Fibroblast of skin of scalp (primary cell): ENCODE measurements at places on chromosomes 1 and 21.

DNA sequence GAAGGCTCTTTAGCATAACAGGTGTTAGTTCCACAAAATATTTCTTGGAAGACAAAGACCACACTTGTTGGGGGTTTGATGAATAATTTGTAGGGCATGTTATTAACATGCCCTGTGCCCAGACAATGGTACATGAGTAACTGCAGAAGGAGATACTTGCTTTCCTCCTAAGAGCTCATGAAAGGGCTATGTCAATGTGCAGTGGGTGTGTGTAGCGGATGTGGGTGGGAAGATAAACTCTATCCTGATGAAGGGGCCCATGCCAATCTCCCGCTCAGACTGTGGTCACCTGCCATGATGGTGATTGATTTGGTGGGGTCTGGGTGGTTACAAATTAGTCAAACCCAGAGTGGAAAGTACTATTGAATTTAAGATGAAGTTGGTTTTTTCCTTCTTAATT, 69.8 kb upstream of the DNAH14 start:
- no peak for DNase-seq

DNA sequence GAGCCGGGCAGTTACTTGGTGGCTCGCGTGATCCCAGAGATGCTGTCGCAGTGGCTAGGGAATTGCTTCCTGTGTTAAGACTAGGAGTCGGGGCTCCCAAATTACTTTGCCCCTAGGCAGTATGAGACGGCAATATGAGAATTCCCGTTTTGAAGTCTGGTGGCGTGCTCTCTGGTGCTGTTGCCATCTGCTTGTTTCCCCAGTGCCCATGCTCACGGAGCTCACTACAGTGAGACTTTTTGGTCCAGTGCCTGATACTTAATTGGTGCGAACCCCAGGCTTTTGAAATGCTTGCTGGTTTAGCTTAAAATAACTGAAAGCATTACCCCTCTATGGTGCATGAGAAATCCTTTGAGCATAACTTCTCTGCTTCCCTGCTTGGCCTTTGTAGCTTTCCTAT, 22.3 kb downstream of the AGT start:
- no peak for DNase-seq

DNA sequence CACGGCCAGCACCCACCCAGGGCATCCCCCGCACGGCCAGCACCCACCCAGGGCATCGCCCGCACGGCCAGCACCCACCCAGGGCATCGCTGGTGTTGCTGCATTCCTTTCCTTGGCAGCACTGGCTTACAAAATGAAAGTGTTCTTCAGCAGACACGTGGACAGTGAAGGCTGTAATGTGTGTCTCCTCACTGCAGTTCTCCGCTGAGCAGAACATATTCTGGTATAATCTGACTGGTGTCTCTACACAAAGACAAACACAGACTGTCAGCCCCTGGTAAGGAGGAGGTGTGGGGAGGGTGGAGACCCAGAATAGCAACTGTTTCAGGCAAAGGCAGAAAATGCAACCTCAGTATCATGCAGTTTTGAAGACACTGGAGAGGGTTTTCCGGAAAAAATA, 7.3 kb downstream of the LYPD8 start:
- DNase-seq, result no peak

- DNase-seq, result peak; percentile 85
These were observed 63.1 kb downstream of the ZNF281 start for GRCh38 chr1:200346700-200347099.

DNA sequence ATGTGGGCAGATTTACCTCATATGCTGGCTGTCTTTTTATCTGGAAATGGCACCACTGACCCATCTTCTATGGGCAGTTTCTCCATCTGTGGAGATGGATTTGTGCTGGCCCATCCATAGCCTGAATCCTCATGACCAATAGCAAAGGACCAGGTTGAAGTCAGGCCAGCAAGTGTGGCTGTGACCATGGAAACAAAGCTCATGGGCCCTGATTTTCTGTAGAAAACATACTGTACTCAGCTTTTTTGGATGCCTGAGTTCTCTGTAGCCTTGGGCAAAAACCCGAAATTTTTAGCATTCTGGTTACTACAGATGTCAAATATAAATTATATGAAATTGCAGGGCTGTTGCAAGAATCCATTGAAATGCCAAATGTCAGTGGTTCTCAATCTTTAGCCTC, 155.0 kb downstream of the PLXNA2 start:
- DNase-seq, result no peak

GRCh38 chr1:111737216-111738132, 1.7 kb downstream of the INKA2 start:
- peak; percentile 40 for DNase-seq

DNA sequence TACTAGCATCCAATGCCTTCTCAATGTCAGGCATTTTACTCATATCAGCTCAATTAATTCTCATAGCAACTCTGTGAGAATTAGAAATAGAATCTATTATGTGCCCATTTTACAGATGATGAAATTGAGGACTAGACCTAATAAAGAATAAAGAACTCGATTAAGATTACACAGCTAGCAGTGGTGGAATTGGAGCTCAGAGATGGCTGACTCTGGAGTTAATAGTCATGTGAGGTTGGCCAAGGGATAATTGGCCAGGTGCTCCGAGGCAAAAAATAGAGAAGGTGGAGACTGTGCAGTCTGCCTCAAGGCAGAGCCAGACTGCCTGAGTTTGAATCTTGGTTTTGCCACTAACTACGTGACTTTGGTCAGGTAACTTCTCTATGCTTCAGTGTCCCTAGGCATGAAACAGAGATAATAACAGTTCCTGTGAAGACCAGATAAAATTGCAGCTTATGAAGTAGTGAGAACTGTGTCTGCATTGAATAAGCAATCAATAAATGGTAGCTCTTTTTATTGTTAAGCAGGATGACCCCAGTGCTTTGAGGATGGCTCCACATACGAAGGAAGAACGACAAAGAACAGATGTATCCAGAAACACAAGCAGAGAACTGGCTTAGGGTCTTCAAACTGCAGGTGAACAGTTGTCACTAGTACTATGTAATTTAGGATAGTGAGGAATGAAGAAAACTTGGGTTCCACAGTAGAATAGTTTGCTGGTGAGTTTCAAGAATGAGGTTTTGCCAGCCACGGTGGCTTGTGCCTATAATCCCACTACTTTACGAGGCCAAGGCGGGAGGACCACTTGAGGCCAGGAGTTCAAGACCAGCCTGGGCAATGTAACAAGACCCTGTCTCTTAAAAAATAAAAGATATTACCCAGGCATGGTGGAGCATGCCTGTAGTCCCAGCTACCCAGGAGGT, 6.9 kb upstream of the CCSAP start:
- no peak for DNase-seq

DNA sequence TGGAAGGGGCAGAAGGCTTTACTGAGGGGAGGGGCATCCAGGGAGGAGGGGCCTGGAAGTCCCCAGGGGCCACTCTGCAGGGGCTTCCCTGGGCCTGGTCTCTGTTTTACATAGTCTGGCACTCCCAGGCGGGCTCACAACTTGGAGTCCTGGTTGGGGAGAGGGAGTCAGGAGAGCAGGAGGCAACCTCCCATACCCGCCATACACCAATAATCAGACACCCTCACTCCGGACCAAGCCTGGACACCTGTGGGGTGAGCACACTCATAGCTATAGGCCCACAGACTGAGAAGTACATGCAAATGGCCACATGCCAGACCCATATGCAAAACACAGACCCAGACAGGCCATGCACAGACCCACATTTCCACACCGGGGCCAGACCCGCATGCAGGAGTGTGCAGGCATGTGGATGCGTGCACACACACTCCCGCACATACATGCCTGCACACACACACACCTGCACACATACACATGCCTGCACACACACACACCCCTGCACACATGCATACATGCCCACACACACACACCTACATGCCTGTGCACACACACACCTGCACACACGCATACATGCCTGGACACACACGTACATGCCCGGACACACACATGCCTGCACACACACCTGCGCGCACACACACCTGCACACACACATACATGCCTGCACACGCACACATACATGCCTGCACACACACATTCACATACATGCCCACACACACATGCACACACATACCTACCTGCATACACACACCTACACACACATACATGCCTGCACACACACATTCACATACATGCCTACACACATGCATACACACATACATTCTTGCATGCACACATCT, 89.5 kb upstream of the RUNX3 start:
- no peak for DNase-seq

DNA sequence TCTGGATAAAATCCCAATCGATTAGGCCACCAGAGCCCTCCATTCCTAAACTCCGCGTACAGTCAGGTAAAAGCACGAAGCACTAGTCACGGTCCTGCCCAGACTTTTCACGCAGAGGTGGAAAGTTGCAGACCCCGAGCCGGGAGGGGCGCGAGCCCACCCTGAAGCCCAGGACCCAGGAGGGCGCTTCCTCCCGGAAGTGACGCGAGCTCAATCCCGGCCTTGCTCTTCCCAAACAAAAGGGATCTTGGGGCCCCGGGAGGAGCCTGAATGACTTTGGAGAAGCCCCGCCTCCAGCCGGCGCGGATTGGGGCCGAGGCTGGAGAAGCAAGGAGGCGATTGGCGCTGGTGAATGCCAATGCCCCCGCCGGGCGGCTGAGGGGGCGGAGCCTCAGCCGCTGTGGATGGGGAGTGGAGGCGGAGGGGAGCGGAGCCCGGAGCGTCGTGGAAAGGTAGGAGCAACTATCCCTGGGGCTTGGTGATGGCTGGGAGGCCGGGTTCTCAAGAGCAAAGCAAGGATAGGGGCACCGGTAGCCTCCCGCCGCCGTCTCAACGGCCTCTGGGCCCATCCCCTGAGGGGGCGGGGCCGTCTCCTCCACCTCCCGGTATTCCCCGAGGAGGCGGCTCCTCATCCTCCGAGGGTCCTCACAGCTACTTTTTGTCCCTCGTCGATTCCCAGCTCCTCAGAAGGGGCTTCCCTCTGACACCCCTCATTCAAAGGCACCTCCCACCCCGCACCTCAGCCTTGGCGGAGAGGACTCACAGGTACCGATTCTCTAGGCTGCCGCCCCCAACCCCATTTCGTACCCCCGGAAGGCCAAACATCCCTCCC, at the start of gene CTTNBP2NL:
Gene CTTNBP2NL (plus strand): TSS at position 394 of the 832 bp plus-strand sequence. CDS start 19,952 bp downstream, outside the sequence.
- DNase-seq, result peak; percentile 97
